ENCODE measurements at places on chromosomes 5 and 9.

- no peak for DNase-seq
These were observed 219.3 kb downstream of the PBX3 start for GRCh38 chr9:125966466-125966865.

- DNase-seq: no peak
These were observed 3.1 kb downstream of the PTCH1 start for GRCh38 chr9:95513711-95514110.

- DNase-seq: no peak
These were observed 12.5 kb downstream of the TERT start for GRCh38 chr5:1282131-1282992.

DNA sequence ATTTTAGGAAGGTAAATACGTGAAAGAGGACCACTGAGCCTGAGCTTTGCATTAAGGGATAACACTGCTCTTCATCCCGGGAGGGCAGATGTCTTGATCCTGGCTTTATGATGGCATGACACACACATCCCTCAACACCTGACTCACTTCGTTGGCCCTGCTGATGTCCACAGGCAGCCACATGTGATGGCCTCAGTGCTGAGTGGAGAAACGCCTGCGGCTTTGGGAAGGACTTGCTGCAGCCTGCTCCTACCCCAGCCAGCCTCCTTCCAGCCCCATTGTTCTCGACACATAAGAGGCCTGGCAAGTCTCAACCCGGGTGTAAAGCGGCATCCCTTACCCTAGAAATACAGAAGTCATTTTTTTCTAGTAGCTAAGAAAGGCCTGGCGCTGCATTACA is 169.0 kb downstream of the SYK start:
- DNase-seq: no peak

- no peak for DNase-seq
These were observed 180.3 kb downstream of the BNC2 start for GRCh38 chr9:16690205-16690604.

- DNase-seq: no peak
These were observed 112.2 kb downstream of the C9orf152 start for GRCh38 chr9:110095776-110096175.

DNA sequence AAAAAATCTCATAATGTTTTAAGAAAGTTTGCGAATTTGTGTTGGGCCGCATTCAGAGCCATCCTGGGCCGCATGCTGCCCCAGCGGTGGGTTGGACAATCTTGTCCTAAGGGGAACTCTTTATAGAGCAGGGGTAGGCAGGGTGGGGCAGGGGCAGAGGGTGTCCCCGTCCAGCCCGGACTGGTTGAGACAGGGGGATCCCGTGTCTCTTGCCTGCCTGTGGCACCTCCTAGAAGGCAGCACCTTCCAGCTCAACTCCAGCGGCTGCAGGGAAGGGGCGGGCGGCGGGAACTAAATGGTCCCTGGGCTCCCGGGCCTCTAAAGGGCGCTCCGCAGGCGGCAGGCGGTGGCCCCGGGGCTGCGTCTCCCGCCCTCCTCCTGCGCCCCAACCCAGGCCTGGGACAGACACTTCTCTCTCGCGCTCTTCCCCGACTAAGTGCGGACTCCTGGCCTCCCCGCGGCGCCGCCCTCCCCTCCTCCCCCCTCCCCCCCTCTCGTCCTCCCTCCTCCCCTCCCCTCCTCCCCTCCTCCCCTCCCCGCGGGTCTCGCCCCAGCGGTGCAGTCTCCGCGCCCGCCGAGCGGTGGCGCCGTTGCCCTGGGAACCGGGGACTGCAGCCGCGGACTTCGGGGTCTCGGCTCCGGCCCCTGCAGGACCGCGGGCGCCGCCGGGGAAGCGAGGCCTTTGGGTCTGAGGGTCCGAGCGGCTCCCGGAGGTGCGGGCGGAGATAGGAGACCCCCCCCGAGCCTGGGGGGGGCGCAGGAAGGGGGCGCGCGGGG is 132.6 kb downstream of the MRPL36 start:
- no peak for DNase-seq

GRCh38 chr9:87010626-87011025 is 63.3 kb upstream of the GAS1 start:
- DNase-seq: no peak

Data from dermis microvascular lymphatic vessel endothelial cell (primary cell).